Activated gamma-delta T cell treated with Interleukin-2 at 50 U/mL for 16 hours (primary cell): ENCODE measurements at places on chromosomes 4 and X.

DNA sequence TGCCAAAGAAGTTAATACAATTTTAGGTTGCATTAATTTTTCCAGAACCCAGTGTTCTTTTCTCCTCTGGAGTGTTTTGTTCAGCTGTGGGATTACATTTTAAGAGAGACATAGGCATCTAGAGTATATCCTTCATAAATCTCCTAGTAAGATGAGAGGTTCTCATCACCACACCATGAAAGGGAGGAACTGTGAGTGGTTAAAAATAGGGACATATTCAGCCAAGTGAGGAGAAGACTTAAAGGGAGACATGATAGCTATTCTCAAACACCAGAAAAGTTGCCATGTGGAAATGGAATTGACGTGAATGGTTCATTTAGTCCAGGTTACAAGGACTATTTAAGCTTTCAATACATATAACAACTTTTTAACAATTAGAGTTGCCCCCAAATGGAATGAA lies 6.5 kb upstream of the MRPL1 start:
- DNase-seq: no peak

DNA sequence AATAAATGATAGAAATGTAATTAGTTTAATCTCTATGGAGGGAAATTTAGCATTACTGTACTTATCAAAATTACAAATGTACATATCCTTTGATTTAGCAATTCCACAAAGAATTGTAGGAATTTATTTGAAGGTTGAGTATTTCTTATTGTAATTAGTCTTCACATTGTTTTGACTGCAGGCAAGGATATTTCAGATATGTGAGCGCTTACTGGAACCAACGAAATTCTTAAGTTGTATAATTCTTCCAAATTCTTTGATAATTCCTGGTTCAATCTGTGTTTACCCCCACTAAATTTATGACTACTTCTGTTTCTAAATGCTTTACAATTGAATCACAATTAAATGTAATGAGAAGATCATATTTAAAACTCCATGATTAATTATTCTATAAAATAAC lies 26.9 kb upstream of the WWC2 start:
- no peak for DNase-seq

GRCh38 chrX:17375637-17376430 lies 834 bp downstream of the NHS start:
- DNase-seq: no peak

DNA sequence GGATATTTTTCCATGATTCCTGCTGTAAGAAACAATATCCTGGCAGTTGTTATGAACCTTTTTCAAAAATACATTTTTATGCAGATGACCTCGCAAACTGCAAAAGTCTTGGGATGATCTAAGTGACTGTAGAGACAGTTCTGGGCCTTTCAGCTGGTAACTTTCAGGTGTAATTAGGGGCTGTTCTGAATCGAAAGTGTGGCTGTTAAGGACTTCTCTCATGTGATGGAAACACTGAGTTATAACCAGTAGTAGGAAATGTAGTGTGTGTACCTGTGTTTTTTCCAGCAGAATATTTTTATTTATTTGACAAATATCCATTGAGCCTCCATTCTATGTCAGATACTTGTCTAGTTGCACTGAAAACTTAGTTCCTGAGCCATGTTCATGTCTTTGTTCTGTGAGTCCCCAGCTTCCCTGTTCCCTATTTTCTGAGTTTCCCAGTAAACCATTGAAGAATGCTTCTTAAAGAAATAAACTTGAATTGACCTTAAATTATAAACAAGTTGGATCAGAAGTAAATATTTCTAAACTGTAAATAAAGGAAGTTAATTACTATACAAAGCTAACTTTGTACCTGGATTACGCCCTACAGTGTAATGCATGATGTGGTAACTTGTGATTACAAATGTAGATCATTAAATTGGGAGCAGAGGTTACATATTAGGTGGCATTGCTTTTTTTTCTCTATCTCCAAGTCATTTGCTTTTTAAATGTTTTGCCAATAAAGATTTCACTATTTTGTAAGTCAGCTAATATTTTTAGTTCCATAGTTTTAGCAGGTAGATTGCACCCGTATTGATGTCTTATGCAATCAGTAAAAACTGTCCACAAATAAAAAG lies 33.7 kb upstream of the HPGD start:
- no peak for DNase-seq

DNA sequence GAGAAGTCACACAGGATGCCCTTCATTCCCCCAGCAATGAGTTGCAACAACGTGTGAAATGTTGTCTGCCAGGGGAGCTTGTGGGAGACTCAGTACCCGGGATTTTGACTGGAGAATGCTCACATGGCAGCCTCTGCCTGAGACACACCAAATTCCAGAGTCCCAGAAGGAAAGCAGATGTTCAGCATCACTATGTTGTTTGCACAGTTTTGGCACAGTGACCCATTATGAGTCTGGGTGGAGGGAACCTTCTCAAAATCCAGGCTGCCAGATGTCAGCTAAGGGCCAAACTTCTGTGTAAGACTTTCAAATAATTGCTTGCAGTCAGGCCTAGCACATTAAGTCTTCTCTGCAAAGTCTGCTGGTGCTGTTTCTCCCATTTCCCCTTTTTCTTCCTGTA lies 1029.7 kb upstream of the TENM3 start:
- no peak for DNase-seq

GRCh38 chrX:133745349-133745748 lies 240.0 kb downstream of the GPC3 start:
- DNase-seq: no peak

DNA sequence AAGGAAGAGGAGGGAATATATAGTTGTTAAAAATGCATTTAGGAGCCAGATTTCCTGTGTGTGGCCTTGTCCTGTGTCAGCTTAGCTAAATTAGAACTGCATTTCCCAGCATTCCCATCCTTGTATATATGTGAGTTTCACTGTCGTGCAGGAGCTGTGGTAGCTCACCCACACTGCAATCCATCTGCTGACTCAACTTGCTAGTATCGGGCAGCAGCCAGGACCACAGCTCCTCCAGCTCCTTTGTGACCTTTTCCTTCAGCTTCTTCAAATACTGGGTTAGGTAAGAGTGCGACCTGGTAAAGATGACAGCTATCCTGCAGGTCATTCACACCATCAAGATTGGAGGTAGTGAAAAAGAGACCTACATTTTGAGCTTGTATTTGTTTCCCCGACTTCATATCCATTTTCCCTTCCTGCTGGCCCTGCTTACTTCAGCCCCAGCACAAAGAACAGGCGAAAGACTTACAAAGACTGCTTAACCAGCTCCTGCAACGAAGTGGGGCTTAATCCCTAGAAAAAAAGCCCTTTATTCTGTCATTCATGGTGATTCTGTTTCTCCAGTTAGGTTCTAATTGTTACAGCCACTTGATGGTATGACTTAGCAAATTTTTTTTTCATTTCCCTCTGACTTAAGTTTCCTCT lies 11.4 kb downstream of the ASIC5 start:
- DNase-seq: no peak

DNA sequence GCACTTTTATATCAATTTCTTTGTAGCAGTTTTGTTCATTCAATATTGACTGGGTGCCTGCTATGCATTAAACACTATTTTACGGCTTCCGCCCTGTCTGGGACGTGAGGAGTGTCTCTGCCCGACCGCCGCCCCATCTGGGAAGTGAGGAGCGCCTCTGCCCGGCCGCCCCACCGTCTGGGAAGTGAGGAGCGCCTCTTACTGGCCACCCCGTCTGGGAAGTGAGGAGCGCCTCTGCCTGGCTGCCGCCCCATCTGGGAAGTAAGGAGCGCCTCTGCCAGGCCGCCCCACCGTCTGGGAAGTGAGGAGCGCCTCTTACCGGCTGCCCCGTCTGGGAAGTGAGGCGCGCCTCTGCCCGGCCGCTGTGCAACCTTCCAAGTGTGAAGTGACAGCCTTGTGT lies 68.1 kb downstream of the RPS3A start:
- DNase-seq: no peak

GRCh38 chr4:56768316-56768715 lies 53.2 kb downstream of the SPINK2 start:
- DNase-seq: no peak

DNA sequence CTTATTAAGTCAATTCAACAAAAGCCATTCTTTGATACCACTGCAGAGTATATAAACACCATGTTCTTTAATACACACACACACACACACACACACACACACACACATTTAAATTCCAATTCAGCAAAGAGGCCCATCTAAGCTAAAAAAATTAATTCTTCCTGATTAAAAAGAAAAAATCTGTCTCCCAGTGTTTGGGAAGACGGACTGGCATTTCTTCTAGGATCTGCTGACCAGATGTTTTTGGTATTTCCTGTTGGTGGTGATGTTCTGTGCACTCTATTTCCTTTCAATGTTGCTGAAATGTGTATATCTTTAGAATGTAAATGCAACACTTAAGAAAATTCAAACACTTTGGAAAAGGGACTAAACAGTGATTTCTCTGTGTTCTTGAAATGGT lies 243.8 kb downstream of the THOC2 start:
- DNase-seq: no peak

GRCh38 chr4:38612646-38613414 lies 51.2 kb upstream of the KLF3 start:
- DNase-seq: no peak

- DNase-seq: no peak
Observed at GRCh38 chr4:187366530-187366929, 629.0 kb upstream of the ZFP42 start.

- no peak for DNase-seq
Observed at GRCh38 chr4:18756671-18757070, 735.1 kb upstream of the LCORL start.

DNA sequence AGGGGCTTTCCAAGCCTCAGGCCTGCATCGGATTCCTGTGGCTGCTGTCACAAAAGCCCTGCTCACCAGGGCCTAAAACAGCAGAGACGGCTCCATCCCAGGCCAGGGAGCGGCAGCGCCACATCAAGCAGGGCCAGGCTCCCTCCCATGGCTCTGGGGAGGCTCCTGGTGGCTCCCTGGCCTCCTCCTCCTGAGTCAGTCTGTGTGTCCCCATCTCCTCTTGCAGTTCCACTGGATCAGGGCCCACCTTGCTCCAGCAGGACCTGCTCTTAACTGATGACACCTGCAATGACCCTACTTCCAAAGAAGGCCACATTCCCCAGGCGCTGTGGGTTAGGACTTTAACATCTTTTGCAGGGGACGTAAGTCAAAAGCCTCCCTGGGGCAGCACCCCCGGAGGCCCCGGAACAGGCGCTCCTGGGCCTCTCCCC lies 51.9 kb downstream of the CPZ start:
- no peak for DNase-seq

- DNase-seq: no peak
Observed at GRCh38 chr4:171279131-171279530, 534.1 kb upstream of the GALNTL6 start.

GRCh38 chrX:87621697-87622096 lies 104.1 kb downstream of the KLHL4 start:
- DNase-seq: no peak

GRCh38 chr4:74123065-74123728 lies 24.2 kb upstream of the CXCL2 start:
- DNase-seq: no peak

GRCh38 chrX:1420371-1420770 lies 28.5 kb upstream of the SLC25A6 start:
- DNase-seq: no peak

- no peak for DNase-seq
Observed at GRCh38 chr4:108596344-108596743, 24.0 kb upstream of the RPL34 start.

- DNase-seq: no peak
Observed at GRCh38 chr4:184450743-184451535, 23.4 kb downstream of the IRF2 start.
